ENCODE measurements at places on chromosomes 12 and 14.

GRCh38 chr14:89179891-89180404, 237.1 kb downstream of the FOXN3 start:
- no peak for DNase-seq

GRCh38 chr14:56170028-56170427, 51.8 kb downstream of the PELI2 start:
- DNase-seq, result no peak

DNA sequence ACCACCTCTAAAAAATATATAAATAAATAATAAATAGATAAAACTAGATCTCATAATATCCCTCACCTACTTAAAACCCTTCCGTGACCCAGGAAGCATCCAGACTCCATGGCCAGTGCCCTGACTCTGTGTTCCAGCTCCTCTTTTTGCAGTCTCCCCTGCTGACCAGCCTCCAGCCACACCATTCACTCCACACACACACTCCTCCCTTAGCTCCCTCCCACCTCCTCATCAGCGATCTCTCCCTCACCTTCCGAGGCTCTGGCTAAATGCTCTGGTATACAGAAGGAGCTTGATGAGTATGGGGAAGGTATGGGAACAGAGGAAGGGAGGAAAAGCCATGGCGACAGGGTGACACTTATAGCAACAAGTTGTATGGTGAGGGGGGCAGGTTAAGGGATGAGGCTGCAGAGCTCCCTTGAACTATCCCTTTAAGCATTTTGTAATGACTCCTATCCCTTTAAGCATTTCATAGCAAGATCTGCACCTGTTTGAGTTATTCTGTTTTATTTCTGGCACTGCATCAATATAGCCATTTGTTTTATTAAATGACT, 26.1 kb upstream of the EIF4B start:
- no peak for DNase-seq

- peak; percentile 97 for DNase-seq
Measured at GRCh38 chr14:104826189-104826860, 25.4 kb downstream of the ZBTB42 start.

DNA sequence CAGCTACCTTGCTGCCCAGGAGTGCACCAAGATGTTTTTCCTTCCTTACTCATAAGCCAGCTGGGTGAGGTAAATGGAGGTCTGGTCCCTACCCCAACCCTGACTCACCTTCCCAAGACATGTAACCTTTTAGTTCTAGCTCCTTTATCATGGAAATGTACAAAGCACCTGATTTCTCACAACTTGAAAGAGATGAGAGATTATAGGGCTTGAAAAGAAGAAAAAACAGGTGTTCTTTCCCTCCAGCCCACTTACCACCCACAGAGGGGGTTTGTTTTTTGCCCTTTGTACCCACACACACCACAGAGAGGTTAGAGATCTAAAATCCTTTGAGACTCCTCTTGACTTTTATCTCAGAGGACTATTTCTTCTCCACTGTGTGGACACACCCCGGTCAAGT, 21.1 kb downstream of the PLXNC1 start:
- DNase-seq, result no peak

GRCh38 chr12:93005928-93006392, 76.9 kb upstream of the EEA1 start:
- DNase-seq, result no peak

- no peak for DNase-seq
Measured at GRCh38 chr12:117010693-117011451, 88.3 kb downstream of the TESC start.

DNA sequence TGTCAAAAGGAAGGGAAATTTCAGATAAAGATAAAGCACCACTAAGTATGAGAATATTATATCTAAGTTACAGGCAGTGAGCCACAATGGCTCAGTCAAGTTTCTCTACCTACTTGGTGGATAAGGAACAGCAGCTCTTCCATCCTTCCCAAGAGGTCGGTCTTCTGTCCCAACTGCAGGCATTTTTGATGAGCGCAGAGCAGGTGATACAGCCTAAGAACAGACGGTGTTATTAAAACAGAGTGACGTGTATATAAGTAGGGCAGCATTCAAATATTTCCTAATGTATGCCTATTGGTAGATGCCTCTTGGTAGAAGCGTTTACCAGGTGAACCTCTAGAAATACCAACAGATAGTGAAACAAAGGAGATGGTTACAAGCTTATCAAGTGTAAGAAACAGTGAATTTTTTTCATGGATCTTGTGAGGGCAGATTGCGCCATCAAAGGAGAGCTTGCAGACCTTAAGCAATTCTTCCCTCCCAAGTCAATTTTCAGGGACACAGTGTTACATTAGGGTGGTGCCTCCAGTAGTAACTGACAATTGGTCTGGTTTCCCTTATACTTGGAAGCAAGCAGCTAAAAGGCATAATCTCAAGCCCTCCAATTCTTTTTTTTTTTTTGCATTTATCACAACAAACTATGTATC, 274.5 kb downstream of the MED13L start:
- no peak for DNase-seq

GRCh38 chr14:93395231-93395630, 35.5 kb upstream of the UNC79 start:
- DNase-seq, result peak; percentile 17

DNA sequence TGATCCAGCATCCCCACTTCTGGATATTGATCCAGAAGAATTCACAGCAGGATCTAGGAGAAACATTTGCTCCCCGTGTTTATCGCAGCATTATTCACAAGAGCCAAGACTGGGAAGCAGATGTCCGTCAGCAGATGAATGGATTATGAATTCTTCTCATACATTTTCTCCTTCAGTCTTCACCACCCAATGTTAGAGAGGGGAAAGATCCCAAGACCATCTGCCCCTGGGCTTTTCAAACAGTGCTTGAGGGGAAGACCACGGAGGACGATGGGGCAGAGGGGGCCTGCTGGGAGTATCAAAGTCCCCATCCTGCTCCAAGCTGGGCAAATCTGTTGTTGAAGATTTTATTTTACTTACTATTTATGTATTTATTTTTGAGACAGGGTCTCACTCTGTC, 41.1 kb downstream of the SERPINA3 start:
- no peak for DNase-seq

DNA sequence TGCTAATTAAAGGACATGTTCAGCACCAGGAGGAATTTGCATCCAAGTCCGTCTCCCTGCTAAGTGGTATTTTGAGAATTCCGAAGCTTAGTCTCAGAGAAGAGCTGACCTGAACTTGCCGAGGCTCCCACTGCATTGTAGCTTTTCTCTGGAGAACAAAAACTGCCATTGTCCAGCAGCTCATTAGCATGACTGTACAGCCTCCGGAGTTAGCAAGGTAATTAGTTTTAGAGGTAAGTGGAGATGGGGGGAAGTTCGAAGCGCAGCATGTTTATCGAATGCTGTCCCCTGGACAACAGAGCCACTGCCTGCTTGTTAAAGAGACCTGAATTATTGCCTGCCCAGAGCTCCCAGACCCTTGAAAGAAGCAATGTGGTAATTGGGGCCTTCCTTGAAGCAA, 160.3 kb upstream of the PELI2 start:
- DNase-seq, result no peak

GRCh38 chr12:77808534-77808933, 22.2 kb upstream of the NAV3 start:
- no peak for DNase-seq

GRCh38 chr12:90593596-90594295, 361.2 kb downstream of the CCER1 start:
- DNase-seq, result no peak

GRCh38 chr14:53149668-53150316, 3.3 kb downstream of the DDHD1 start:
- no peak for DNase-seq

GRCh38 chr12:101738920-101739665, at the start of gene SYCP3:
TSS of gene SYCP3 (minus strand) at chr12:101739462. CDS start at chr12:101737935, 1,527 bp downstream.
- no peak for DNase-seq

GRCh38 chr12:124771462-124772288, 92.0 kb downstream of the SCARB1 start:
- DNase-seq, result peak; percentile 79

DNA sequence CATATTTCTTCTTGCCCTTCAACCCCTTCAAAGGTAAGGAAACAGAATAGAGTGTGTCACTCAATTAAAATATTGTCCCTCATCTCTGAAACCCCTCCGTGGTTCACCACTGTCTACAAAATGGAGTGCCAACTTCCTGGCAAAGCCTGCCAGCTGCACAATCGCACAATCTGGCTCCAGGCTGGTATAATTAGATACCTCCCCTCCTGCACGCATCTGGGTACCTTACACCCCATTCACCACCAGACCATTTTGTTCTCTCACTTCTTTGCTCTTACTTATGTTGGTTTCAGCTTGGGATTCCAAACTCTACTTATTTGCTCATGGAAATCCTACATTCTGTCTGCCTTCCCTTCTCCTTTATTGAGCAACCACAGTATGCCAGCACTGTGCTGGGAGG, 314.9 kb downstream of the NUAK1 start:
- no peak for DNase-seq

DNA sequence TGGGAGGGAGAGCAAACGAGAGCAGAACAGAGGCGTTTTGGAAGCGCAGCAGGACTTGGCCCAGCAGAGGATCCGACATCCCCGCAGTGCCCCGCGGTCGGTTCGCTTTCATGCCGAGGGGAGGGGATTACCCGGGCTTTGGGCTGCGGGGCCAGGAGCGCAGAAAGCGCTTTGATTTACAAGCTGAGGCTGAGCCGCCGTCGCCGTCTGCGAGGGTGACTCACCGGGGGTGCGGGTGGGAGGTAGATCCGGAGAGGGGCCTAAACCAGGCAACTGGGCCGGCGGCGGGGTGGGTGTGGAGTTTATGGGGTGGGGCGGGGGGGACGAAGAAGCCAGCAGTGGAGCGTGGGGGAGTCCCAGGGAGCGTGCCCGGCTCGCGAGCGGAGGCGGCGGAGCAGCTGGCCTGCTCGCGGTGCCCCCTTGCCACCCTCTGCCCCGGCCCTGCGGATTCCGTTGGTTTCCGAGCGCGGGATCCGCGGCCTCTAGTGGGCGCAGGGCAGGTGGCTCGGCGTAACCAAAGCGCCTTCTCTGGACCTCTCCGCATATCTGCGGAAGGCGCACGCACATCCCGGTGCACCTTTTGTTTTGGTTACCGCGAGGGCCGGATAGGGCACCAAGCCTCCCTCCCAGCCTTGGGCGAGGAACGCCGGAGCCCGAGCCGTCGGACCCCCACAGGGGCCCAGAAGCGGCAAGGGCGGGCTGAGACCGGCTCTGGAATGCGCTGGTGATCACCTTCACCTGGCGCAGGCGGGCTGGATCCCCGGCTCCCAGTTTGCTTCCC, 2.6 kb downstream of the SIX4 start:
- DNase-seq, result peak; percentile 78

- DNase-seq, result no peak
Measured at GRCh38 chr12:109027767-109028166, 6.9 kb upstream of the SVOP start.

GRCh38 chr12:31928246-31929026, 30.8 kb upstream of the RESF1 start:
- DNase-seq, result peak; percentile 8

GRCh38 chr12:87383680-87384079, 645.5 kb downstream of the C12orf50 start:
- DNase-seq, result no peak

- DNase-seq, result no peak
Measured at GRCh38 chr12:21695986-21696385, 38.3 kb upstream of the LDHB start.

DNA sequence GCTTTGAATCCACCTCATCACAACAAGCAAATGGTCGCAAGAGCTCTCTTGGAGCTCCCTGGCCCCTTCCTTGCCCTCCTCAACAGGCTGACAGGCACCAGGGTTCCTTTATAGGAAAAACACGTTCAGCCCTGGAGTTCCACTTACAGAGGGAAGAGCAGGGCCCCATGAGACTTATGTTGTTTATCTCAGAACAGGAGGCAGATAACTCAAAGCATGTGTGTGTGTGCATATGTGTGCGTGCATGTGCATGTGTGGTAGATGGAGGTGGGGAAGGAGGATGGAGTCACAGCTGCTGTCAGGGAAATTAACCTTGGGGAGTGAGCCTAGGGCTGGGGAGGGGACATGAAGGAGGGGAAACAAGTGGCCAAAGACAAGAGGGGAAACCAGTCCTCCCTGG, 138.1 kb downstream of the DPF3 start:
- no peak for DNase-seq

DNA sequence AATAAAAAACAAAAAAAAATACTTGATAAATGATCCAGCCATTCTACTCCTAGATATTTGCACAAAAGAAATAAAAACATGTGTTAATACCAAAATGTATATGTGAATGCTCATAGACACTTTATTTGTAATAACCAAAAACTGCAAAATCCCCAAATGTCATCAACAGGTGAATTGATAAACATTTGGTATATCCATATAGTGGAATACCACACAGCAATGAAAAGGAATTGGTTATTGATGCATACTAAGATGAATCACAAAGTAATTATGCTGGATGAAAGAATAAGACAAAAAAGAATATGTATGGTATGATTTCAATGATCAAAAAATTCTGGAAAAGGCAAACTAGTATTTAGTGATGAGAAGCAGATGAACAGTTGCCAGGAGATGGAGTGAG, 124.7 kb upstream of the VASH1 start:
- DNase-seq, result no peak

DNA sequence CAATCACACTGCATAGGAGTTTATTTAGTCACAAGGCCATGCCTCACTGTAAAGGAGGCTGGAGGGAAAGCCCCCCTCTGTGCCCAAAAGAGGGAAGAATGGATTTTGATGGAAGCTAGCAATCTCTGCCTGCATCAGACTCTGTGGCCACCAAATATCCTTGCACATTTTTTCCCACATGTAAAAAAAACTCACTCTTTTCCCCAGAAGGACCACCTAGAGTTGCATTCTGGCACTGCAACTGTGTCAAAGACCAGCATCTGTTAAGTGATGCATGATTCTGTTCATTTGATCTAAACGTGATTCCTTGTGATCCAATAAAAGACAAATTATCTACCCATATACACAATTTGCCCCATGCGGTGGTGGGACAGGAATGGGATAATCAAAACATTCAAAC, 8.0 kb downstream of the RHOJ start:
- DNase-seq, result no peak

DNA sequence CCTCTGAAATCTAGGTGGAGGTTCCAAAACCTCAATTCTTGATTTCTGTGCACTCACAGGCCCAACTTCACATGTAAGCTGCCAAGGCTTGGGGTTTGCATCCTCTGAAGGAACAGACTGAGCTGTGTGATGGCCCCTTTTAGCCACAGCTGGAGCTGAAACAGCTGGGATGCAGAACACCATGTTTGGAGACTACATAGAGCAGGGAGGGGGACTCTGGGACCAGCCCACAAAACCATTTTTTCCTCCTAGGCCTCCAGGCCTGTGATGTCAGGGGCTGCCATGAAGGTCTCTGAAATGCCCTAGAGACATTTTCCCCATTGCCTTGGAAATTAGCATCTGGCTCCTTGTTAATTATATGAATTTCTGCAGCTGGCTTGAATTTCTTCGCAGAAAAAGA, 1025.9 kb upstream of the NOVA1 start:
- DNase-seq, result no peak

All from CD4-positive, alpha-beta T cell (primary cell).